ENCODE measurements at places on chromosomes 2 and 18.
A peak's percentile ranks its signal among the peaks of the same experiment; 100 is the strongest.

- H3K4me3 ChIP-seq, result no peak overlapping the region
- peaks cover 5% of the 10 kb centered on the region for H3K36me3 ChIP-seq
- peak; percentile 80 for ATAC-seq
- no peaks in the 10 kb centered on the region for H3K27me3 ChIP-seq
- peaks cover 25% of the 10 kb centered on the region for H3K4me1 ChIP-seq
- H3K27ac ChIP-seq, result no peak overlapping the region
Observed at GRCh38 chr2:30631051-30631671, 176.1 kb downstream of the CAPN13 start.

DNA sequence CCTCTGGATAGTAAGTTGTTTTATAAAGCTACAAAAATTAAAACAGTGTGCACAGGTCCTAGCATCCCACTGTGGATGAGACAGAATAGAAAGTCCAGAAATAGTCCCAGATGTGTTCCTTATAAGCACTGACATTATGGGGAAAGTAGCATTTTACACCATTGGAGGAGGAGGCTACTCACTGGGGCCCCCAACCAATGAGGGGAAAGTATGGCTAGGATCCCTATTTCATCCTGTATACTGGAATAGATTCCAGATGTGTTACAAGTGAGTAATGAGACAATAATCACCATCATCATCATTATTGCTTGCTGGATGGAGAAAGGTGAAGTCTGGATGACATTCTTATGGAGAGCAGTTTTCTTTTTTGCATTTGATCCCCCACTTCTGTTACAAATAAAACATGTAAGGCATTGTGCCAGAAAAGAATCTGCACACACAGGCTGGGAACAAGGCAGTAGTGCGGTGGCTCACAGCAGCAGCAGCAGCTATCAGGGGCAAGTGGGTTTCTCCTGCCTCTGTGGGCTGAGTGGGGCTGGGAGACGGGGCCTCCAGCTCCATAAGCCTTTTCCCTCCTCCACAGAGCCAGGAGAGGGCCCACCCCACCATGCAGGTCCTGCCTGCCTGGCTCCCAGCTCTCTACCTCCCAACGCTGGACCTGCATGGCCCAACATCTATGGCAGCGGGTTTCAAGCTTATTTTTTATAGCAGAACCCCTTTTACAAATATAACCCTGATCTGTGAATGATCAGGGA lies 5.0 kb downstream of the ARID5A start:
- ATAC-seq, result no peak
- H3K4me3 ChIP-seq, result no peak overlapping the region
- no peak overlapping the region for H3K27ac ChIP-seq
- H3K36me3 ChIP-seq, result peaks cover 51% of the 10 kb centered on the region
- no peaks in the 10 kb centered on the region for H3K27me3 ChIP-seq
- H3K4me1 ChIP-seq, result peaks cover 56% of the 10 kb centered on the region

DNA sequence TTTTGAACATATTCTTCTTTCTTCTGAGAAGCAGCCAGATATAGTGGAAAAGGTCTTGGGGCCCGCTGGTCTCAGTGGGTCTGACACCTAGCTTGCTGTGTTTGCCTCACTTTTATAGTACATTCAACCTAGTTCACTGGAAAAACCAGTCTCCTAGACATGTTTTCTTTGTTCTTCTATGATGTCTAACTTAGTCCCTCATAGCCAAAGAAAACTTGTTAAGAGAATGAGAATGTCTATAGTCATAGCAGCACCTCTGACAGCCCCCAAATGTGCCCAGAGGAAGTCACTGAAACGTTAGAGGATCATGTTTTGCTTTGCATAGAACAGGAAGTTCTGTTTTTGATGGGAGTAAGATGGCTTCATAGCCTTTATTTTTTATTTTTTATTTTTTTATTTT lies 40.3 kb downstream of the TNFRSF11A start:
- H3K36me3 ChIP-seq, result no peaks in the 10 kb centered on the region
- no peak overlapping the region for H3K27ac ChIP-seq
- peaks cover 14% of the 10 kb centered on the region for H3K27me3 ChIP-seq
- no peak overlapping the region for H3K4me3 ChIP-seq
- no peaks in the 10 kb centered on the region for H3K4me1 ChIP-seq

DNA sequence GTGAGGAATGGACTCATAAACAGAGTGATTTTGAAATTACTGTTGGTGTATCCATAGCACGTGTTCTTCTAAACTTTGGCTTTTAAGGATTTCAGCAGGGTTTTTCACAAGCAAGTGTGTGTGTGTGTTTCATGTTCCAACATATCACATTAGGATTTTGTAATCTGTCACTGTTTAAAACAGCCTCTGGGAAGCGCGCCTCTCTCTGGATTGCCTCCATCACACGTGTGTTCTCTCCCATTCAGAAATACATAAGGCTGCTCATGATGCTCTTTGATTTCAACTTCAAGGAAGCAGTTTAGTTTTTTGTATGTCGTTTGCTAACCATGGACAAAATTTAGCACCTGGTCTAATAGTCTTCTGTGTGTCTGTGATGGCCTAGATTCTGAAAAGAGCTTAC lies 370.4 kb downstream of the MTX2 start:
- no peak overlapping the region for H3K27ac ChIP-seq
- peaks cover 8% of the 10 kb centered on the region for H3K4me1 ChIP-seq
- no peak for ATAC-seq
- H3K4me3 ChIP-seq, result no peak overlapping the region
- H3K27me3 ChIP-seq, result peaks cover 45% of the 10 kb centered on the region
- H3K36me3 ChIP-seq, result no peaks in the 10 kb centered on the region

GRCh38 chr18:62209046-62209445 lies 22.0 kb downstream of the RELCH start:
- no peaks in the 10 kb centered on the region for H3K27me3 ChIP-seq
- no peak overlapping the region for H3K27ac ChIP-seq
- peaks cover 35% of the 10 kb centered on the region for H3K36me3 ChIP-seq

DNA sequence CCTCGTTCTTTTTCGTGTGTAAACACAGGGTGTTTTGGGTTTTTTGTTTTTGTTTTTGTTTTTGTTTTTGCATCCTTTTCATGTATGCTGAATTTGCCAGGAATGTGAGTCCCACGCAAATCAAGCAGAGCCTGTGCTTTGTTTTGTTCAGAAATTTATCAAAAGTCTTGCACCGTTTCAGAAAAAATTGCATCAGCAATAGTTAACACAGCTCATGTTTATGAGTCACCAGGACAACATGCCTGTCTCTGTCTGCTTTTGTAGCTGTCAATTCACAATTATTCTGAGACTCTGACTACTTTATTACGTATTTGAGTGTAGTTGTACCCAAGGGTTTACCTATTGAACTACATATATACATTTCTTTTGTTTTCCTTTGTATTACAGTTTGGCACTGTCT lies 38.3 kb downstream of the MRPL44 start:
- H3K36me3 ChIP-seq, result no peaks in the 10 kb centered on the region
- no peak overlapping the region for H3K4me3 ChIP-seq
- H3K4me1 ChIP-seq, result no peaks in the 10 kb centered on the region
- ATAC-seq, result no peak

DNA sequence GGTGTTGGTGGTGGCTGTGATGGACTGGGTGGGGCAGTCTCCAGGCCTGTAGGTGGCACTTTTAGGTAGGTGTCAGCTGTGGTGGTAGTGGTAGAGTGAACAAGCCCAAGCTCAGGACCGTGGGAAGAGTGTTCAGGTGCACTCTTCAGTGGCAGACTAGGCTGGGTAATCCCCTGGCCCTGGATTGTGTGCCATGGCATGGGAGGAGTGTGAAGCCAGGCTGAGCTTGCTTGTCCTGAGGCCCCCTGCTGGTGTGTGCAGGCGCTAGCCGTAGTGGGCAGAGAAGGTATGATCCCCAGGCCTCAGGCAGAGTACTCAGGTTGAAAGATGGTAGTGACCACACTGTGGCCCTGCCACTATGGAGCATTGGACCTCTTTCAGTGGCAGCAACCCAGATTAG lies 850.3 kb downstream of the DSC3 start:
- H3K4me3 ChIP-seq, result no peak overlapping the region
- no peaks in the 10 kb centered on the region for H3K36me3 ChIP-seq
- ATAC-seq, result no peak
- no peak overlapping the region for H3K27ac ChIP-seq

GRCh38 chr2:160207271-160207670 lies 7.2 kb upstream of the ITGB6 start:
- H3K4me1 ChIP-seq, result peaks cover 42% of the 10 kb centered on the region
- no peaks in the 10 kb centered on the region for H3K36me3 ChIP-seq
- peak overlapping the region; percentile 38 for H3K4me3 ChIP-seq
- no peak for ATAC-seq
- H3K27ac ChIP-seq, result peak overlapping the region; percentile 23

GRCh38 chr2:74694281-74694680 lies 40.2 kb downstream of the SEMA4F start:
- H3K36me3 ChIP-seq, result peaks cover 1% of the 10 kb centered on the region
- H3K4me3 ChIP-seq, result no peak overlapping the region
- peaks cover 7% of the 10 kb centered on the region for H3K27me3 ChIP-seq
- peaks cover under 1% of the 10 kb centered on the region for H3K4me1 ChIP-seq

GRCh38 chr2:73611193-73611592 lies 31.0 kb downstream of the NAT8 start:
- H3K4me3 ChIP-seq, result no peak overlapping the region
- no peak for ATAC-seq
- peaks cover 23% of the 10 kb centered on the region for H3K36me3 ChIP-seq
- no peaks in the 10 kb centered on the region for H3K27me3 ChIP-seq
- no peak overlapping the region for H3K27ac ChIP-seq

DNA sequence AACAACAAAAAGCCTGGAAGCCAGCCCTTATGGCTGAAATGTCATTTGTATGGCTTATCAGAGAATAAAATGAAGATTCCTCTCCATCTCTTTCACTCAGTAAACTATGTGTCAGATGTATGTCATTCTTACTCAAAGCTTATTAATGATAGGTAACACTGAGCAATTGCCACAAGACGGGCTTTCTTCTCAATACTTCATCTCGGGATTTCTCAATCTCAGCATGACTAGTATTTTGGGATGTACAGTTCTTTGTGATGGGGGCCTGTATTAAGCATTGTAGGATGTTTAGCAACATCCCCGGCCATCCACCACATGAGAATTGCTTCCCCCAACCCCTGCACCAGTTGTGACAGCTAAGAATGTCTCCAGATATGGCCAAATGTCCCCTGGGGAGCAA lies 80.2 kb downstream of the MREG start:
- no peak overlapping the region for H3K4me3 ChIP-seq
- H3K36me3 ChIP-seq, result peaks cover 4% of the 10 kb centered on the region

DNA sequence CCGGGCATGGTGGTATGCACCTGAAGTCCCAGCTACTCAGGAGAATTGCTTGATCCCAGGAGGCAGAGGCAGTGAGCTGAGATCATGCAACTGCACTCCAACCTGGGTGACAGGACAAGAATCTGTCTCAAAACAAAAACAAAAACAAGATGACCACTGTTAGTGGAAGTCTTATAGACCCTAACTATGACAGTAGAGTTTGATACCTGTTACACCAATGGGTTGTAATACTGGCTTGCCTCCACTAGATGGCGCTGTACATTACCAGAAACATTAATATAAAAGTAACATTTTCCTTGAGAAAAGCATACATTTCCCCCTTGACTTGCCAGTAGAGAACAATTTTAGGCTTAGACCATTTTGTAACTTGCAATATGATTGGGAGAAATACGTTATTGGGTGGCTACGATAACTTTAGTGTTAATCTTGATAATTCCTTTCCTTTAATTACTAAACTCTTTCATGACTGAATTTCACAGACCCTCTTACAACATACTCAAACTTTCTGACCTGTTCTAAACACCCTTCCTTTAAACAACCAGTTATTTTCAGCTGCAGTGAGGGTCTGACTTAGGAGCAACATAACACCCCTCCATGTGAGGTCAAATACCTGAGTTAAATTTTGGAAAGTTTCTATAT lies 19.5 kb downstream of the SLC25A52 start:
- peaks cover 6% of the 10 kb centered on the region for H3K36me3 ChIP-seq
- no peaks in the 10 kb centered on the region for H3K4me1 ChIP-seq
- no peak overlapping the region for H3K4me3 ChIP-seq
- H3K27ac ChIP-seq, result no peak overlapping the region
- ATAC-seq, result no peak
- H3K27me3 ChIP-seq, result no peaks in the 10 kb centered on the region

DNA sequence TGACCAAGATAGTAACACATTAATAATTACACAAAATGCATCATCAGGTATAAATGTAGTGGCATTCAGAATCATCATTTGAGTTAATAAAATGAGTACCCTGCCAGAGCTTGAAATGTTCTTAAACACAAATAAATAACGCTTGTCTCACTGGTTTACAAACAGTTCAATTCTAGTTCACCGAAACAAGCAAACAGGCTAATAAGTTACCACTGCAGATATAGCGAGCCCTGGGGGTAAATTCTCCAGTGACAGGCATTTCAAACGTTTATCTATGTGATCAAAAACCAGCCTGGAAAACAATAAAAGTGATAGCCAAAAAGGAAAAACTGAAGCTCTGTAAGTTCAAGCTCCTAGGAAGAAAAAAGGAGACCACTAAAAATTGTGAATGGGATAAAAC lies 152.6 kb downstream of the THADA start:
- H3K27me3 ChIP-seq, result no peaks in the 10 kb centered on the region
- peaks cover 46% of the 10 kb centered on the region for H3K36me3 ChIP-seq
- no peak for ATAC-seq
- H3K4me1 ChIP-seq, result peaks cover 6% of the 10 kb centered on the region
- H3K4me3 ChIP-seq, result no peak overlapping the region

DNA sequence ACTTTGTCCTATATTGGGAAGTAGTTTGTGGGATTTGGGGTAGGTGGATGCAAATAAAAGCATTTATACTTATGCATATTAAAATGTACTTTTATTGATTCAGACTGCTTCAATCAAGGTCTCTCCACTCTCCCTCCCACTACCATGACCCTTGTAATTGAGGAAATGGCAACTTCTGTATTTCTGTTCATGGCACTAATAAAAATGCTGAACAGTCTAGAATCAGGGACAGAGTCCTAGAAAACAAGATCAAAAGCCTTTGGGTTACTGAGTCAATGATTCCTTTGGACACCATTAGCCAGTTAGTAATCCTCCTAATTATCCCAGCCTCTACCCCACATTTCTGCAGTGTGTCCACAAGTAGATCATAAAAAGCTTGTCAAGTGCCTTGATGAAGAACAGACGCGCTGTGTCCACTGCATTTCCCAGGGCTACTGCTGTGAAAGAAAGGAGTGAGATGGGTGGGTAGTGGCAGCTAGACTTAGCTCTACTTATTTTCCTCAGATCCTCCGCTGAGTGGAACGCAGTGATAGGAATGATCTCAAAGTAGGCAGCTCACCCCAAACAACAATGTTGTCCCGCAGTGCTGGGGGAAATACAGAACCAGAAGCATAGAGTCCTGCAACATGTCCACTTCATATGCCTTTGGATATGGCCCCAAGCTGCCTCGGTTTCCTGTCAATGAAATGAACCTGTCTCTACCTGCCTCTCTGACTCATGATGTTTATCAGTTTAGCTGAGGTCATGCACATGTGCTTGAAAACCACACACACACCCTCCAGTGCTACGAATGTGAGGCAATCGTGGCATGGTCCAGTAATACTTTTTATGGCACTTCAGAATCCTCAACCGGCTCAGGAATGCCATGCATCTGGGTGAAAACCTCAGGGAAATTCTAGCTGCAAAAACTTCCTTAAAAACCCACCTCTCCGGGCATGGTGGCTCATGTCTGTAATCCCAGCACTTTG lies 115.5 kb downstream of the COL6A3 start:
- no peak overlapping the region for H3K27ac ChIP-seq
- H3K27me3 ChIP-seq, result peaks cover 11% of the 10 kb centered on the region
- H3K36me3 ChIP-seq, result no peaks in the 10 kb centered on the region
- H3K4me3 ChIP-seq, result no peak overlapping the region
- no peak for ATAC-seq
